Stimulated activated CD4-positive, alpha-beta T cell treated with anti-CD3 and anti-CD28 coated beads, TNF-alpha, amount 100 ng/mL, for 1 hour (primary cell): ENCODE measurements at places on chromosomes 6 and 20.

- DNase-seq: no peak
These were observed 56.0 kb downstream of the APCDD1L start for GRCh38 chr20:58459058-58459750.

DNA sequence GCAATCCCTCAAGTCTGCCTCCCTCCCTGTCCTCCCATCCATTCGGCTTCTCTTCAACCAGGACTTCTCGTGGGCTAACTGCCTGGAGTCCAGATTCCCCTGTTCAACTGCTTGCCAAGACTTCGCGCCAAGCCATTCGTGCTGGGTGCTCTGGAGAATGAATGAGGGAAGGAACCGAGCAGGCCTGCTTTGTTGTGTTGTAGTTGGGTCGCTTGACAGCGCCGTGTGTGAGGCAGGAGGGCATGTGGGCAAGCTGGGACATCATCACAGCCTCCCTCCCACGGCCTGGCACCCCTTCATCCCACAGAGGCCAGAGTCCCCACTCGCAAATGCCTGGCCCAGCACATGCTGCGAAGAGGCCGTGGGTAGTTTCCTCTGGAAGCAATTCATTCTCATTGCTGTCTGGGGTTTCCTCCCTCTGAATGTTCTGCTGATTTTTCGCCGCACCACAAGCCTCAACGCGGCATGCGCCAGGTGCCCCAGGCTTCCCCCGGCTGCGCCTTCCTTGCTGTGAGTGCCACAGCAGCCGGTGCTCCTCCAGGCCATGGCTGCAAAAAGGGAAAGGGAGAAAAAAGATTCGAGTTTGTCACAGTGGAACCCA lies 336.0 kb downstream of the QKI start:
- DNase-seq: no peak

- no peak for DNase-seq
These were observed 80.5 kb upstream of the CNR1 start for GRCh38 chr6:88246654-88247053.

- DNase-seq: no peak
These were observed 509.2 kb downstream of the FRK start for GRCh38 chr6:115551527-115551926.

- no peak for DNase-seq
These were observed 2.7 kb downstream of the KIAA0408 start for GRCh38 chr6:127456465-127456864.

DNA sequence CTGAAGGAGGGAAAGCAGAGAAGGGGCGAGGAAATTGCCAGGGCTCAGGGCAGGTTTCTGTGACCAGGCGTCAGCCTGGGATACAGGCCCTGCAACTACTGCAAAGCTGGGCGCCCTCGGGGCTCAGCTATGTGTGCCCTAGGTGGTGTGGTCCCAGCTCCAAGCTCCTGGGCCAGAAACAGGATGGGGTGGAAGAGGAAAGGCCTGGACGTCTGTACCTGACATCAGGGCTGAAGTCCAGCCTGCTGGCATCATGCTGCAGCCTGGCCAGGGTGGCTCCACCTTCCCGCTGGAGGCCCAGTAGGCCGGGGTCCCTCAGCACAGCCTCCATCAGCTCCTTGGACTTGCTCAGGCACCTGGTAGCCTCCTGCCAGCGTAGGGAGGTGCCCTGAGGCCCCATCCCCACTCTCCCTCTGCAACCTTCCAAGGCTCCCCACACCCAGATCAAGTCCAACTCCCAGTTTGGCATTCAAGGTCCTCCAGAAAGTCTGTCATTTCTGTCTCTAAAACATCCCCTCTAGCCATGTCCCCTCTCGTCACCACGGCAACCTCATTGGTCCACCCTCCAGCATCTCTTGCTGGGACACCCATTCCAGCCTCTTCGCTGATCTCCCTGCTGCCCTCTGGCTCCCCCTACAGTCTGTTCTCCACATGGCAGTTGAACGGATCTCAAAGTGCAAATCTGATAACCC lies 38.2 kb downstream of the KIAA1755 start:
- no peak for DNase-seq

GRCh38 chr6:154123155-154123956 lies 84.3 kb downstream of the OPRM1 start:
- no peak for DNase-seq

GRCh38 chr20:4027590-4028265 lies 12.4 kb upstream of the RNF24 start:
- DNase-seq: no peak

DNA sequence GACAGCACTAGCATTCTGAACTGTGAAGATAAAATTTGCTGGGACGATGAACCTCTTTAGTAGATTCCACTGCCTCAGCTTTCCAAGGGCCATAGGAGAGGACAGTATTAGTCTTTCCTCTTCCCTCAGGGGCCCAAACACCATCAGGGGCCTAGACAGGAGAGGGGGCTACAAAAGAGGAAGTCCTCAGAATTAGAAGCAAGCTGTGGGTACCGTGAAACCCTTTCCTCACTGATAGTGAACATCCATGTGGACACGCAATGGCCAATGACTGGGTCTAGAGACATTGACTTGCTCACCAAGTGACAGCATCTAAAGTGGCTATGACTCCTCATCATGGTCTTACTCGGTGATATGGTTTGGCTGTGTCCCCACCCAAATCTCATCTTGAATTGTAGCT lies 68.1 kb upstream of the UST start:
- DNase-seq: no peak

GRCh38 chr6:125077453-125077852 lies 76.1 kb upstream of the TPD52L1 start:
- DNase-seq: no peak

- DNase-seq: no peak
These were observed 29.3 kb upstream of the PRDM1 start for GRCh38 chr6:106056746-106057390.

GRCh38 chr6:26629359-26629758 lies 30.2 kb downstream of the ZNF322 start:
- DNase-seq: no peak

DNA sequence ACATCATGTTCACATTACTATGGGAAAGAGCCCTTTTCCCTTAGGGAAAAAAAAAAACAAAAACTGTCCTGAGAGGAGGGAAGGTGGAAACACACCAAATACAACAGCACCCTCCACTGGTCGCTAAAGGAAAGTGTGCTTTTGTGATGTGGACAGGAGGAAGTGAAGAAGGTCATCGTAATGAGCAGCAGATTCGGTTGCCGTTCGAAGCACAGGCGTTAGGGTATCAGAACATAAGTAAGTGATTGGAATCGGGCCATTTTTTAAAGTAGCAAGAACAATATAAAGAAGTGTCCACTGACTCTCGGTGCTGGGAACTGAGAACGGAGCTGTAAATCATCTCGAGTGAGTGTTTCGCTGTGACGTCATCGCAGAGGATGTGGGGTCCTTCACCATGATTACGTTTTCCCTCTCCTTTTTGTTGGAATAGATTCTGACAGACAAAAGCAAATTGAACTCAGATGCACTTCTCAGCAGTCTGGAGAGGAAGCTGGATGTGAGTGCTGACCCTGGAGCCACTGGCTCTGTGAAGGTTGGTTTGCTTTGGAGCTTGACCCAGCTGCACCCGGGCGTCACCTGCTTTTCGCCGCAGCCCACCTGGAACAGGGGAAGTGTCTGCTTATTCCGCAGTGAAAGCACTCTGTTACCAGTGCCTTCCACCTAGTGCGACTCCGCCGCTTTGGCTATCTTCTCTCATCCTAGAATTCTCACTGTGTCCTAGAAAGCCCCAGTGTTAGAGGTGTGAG lies 203.6 kb upstream of the GMDS start:
- DNase-seq: no peak

DNA sequence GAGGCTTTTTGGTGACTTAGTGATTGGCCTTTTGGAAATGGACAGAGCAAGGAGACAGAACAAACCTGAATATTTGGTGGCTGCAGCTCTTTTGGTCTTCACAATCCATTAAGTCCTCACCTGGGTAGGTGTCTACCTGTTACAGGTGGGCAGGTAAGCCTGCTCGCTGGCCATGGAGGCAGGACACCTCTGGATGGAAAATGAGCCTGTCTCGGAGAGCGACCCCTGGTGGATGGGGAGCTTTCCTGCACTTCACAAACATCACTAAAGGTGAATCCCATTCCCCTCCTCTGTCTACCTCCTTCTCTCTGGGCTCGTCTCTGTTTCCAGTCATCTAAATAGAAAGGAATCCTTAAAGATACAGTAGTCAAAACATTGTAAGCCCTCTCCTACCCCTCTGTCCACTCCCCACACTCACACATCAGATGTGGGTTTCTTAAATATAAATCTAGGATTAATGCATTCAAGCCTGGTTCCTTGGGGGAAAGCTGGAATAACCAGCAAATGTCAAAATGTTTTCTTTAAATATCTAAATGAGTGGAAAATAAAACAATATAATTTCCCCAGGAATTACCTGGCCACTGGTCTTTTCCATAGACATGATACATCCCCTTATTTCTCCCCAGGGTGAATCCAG lies 304.9 kb downstream of the CDH26 start:
- DNase-seq: peak; percentile 7

GRCh38 chr6:111478064-111478476 lies 4.9 kb downstream of the REV3L start:
- DNase-seq: no peak

DNA sequence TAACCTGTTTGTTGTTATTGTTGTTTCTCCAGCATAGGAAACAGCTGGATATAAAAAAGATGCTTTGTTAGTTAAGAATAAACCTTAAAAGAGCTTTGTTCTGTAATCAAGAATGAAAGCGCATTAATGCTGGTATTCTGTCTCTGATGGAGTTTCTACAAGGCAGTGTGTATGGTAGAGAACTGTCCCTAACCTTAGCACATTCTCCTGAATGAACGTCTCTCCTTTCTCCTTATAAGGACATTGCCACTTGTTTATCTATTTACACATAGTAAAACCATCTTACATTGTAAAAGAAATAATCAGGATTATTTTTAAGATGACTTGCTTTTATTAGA lies 33.8 kb upstream of the LCA5 start:
- DNase-seq: no peak

DNA sequence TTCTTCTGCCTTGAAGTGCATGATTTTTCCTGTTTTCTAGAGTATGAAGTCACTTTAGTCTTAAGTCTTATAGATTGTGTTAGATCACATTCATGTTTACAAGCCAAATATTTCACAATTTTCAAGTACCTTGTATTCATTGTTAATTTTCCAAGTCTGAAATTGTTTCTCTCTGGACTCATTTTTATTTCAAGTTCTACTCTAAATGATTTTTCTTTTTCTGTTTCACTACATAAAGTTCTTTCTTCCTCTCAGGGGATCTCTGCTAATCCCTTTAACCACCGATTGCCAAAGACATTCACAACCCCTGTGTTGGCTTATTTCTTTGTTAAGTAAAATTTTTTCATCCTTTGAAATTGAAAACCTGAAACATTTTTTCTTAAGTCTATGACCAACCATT lies 805.7 kb downstream of the KIF16B start:
- DNase-seq: no peak

DNA sequence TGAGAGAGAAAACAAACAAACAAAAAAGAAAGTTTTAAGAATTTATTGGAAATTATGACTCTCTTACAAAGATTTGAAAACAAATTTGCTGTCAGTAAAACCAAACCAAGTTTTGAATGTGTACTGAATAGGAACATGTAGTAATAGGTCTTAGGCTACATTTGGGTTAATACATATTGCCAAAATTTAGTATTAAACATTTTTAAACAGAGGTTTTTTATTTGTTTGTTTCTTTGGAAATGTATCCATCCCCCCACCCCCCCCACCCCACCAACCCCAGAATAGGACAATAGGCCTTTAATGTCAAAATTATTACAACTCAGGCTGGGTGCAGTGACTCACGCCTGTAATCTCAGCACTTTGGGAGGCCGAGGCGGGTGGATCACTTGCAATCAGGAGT lies 2.5 kb downstream of the C6orf118 start:
- DNase-seq: no peak

- DNase-seq: no peak
These were observed 11.3 kb upstream of the PXDC1 start for GRCh38 chr6:3762852-3763251.

GRCh38 chr6:54990001-54990400 lies 143.4 kb downstream of the FAM83B start:
- DNase-seq: no peak

DNA sequence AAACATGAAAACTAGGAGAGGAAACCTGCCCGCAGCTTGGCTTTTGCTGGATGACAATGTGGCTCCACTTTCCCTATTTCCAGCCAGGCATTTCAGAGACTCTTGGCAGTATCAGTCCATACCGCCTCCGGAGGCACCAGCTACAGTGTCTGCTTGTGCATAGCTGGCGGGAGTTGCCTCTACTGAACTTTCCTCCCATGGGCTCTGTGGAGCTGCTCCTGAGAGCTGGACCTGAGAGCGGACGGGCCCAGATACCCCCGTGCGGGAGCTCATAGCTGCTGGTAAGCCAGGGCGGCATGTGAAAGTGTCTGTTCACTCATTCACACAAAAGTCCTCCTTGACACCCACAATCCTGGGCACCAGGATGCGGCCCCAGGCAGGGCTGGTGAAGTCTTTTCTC lies 130.3 kb upstream of the PMEPA1 start:
- DNase-seq: no peak

DNA sequence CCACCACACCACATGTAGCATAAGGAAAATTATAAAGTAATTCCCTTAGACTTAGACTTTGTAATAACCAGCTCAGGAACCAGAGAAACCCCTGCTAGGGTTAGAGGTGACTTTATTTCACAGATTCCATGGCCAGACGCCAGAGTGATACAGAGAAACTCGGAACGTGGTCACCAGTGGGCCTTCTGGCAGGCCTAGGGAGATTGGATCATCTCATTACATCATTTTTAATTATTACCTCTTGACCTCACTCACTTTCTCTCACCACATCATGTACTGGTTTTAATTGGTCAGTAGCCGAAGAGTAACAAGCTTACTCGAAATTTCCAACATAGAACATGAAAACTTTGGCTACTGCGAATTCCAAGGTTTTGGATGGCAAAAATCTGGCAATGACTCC lies 72.9 kb downstream of the BMP6 start:
- no peak for DNase-seq

GRCh38 chr6:169985121-169986015 lies 233.9 kb downstream of the ERMARD start:
- DNase-seq: no peak

- no peak for DNase-seq
These were observed 4.4 kb upstream of the RUNX2 start for GRCh38 chr6:45323656-45324224.

- DNase-seq: no peak
These were observed 600 bp downstream of the XPO5 start for GRCh38 chr6:43575105-43575771.

- DNase-seq: no peak
These were observed 24.4 kb downstream of the PREX1 start for GRCh38 chr20:48803176-48804053.

DNA sequence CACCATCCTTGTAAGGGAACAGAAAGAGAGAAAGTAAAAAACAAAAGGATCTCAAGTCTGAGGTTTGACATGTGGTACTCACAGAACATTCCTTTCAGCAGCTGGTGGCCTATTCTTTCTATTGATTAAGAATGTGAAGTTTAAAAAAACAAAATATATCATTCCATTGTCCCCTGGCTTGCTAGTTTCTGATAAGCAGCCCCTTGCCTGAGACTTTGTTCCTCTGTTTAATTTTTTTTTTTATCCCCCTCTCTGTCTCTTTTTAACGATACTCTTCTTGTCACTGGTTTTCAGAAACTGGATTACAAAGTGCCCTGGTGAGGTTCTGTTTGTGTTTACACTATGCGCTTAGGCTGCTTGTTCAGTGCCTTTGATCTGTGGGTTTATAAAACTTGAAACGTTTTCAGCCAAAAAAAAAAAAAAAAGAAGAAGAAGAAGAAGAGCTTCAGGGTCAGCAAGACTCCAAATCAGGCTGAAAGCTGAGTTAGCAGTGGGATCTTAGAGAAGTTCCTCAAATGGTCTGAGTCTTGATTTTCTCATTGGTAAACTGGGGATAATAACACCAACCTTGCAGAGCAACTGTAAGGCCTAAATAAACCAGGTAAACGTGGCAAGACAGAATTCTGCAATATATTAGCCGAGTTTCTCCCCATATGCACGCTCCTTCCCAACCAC lies 45.1 kb upstream of the SLC22A23 start:
- DNase-seq: no peak
